ENCODE measurements at places on chromosomes 2 and 18. TPM values are rescaled to one million over a fixed set of nuclear protein-coding genes. Genes with fewer than 3 reads are reported as not detected.

- no peak for DNase-seq
Observed at GRCh38 chr2:156445296-156446220, 9.4 kb downstream of the GPD2 start.

- DNase-seq = no peak
Observed at GRCh38 chr2:127874378-127875269, 11.1 kb downstream of the AMMECR1L start.

DNA sequence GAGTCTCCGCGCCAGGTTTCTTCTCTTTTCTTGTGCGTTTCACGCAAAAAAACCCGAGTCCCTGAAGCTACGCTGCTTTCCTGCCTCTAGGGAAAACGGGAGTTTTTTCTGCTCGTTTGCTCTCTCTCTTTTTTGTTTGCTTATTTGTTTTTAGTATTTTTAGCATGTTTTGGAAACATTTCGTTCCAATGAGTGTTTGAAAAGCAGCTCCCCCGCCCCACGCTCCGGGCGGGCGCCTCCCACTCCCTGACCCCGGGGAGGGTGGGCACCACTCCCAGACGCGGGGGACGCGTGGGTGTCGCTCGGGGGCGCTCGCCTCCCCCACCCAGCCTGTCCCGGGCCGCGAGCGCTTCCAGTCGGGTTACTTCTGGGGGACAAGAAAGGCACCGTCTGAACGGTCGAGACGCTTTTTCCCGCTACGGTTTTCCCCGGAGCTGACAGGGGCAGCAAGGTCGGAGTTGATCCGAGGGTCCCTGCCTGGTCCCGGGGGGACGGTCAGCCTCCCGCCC lies 446 bp upstream of the EFHD1 start:
- peak; percentile 33 for DNase-seq

- DNase-seq = no peak
Observed at GRCh38 chr2:181305301-181306123, 151.7 kb upstream of the ITGA4 start.

Gene CD207
- 0.27 TPM for polyA plus RNA-seq

GRCh38 chr18:13179566-13180113 lies 38.9 kb upstream of the LDLRAD4 start:
- no peak for DNase-seq

DNA sequence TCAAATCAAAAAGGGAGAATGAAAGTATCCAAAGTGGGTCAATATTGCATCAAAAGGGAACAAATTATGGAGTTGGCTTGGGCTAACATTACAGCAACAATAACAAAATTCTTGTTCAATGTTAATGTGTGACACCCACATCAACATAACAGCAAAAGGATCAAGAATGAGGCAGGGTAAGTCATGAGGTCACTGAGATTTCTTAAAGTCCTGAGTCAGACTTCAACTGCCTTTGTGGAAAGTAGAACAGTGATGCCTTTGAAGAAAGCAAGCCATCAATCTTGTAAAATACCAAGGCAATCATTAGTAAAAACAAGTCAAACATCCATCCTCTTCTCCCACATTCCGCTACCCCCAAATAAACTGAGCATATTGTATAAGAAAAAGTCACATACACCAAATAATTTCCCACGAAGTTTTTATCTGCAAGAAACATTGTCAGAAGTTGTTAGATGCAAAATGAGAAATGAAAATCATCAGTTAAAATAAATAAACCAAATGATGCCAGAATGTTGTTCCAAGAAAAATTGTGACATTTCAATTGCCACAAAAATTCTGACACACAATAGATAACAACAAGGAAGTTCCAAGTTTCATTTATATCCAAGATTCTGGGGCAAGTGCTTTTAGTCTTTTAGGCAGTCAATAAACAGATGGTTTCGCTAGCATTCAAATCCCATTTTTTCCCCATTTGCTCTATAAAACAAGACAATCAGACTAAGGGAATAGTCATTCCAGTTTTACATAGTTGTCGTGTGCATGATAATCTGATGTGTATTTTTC lies 216.1 kb upstream of the SETBP1 start:
- DNase-seq = no peak

- DNase-seq = no peak
Observed at GRCh38 chr18:48682768-48683167, 143.9 kb downstream of the CTIF start.

Gene TOGARAM2
- polyA plus RNA-seq = 0.83 TPM
